Nasal cavity respiratory epithelium epithelial cell of viscerocranial mucosa (primary cell): ENCODE measurements at places on chromosomes 7 and 10. TPM values are rescaled to one million over a fixed set of nuclear protein-coding genes. Genes with fewer than 3 reads are reported as not detected.

SYT15B gene
- not detected in 2 replicates for total RNA-seq

THNSL1 gene
- 9.2 and 10.3 TPM in 2 replicates for total RNA-seq

PLAC9 gene
- not detected in 2 replicates for total RNA-seq

MORN4 gene
- total RNA-seq: 10.0 and 11.3 TPM in 2 replicates

INSYN2A gene
- total RNA-seq: under 0.01 and 0.07 TPM in 2 replicates

CNTNAP2 gene
- total RNA-seq: 2.1 and 21.0 TPM in 2 replicates

SLC26A3 gene
- total RNA-seq: 0.14 TPM in 1 of 2 replicates, not detected in the other

CDHR1 gene
- 0.68 and 2.8 TPM in 2 replicates for total RNA-seq

MMP21 gene
- not detected in 2 replicates for total RNA-seq

GPR85 gene
- 0.34 and 3.6 TPM in 2 replicates for total RNA-seq

TFAM gene
- 36.6 and 44.1 TPM in 2 replicates for total RNA-seq

LRRC4 gene
- total RNA-seq: 0.34 and 1.4 TPM in 2 replicates

NACAD gene
- 0.34 and 0.43 TPM in 2 replicates for total RNA-seq

SORBS1 gene
- 0.34 and 0.78 TPM in 2 replicates for total RNA-seq

TMEM225B gene
- 0.43 and 1.4 TPM in 2 replicates for total RNA-seq

ACHE gene
- total RNA-seq: under 0.01 and 0.28 TPM in 2 replicates

TRPV6 gene
- 0.14 TPM in 1 of 2 replicates, not detected in the other for total RNA-seq

STOX1 gene
- total RNA-seq: under 0.01 and 0.07 TPM in 2 replicates

DIP2C gene
- 0.68 and 4.8 TPM in 2 replicates for total RNA-seq

OPN4 gene
- total RNA-seq: not detected in 2 replicates

PRLHR gene
- total RNA-seq: not detected in 2 replicates

CALHM3 gene
- total RNA-seq: not detected in 2 replicates

FGL2 gene
- 0.34 TPM in 1 of 2 replicates, not detected in the other for total RNA-seq

ZNF239 gene
- 2.7 and 4.2 TPM in 2 replicates for total RNA-seq

MSMB gene
- 0.34 and 21.0 TPM in 2 replicates for total RNA-seq

CALCR gene
- total RNA-seq: not detected in 2 replicates

TMEM184A gene
- 8.5 and 22.2 TPM in 2 replicates for total RNA-seq

DGKI gene
- total RNA-seq: under 0.01 and 1.1 TPM in 2 replicates

LRRC18 gene
- not detected in 2 replicates for total RNA-seq

ACBD7 gene
- under 0.01 and 0.07 TPM in 2 replicates for total RNA-seq

NUDT5 gene
- 59.1 and 66.8 TPM in 2 replicates for total RNA-seq

PNLIPRP3 gene
- 29.0 and 171 TPM in 2 replicates for total RNA-seq

PRKCQ gene
- total RNA-seq: 4.1 and 4.8 TPM in 2 replicates

JAZF1 gene
- 0.34 and 3.1 TPM in 2 replicates for total RNA-seq

TRIM56 gene
- total RNA-seq: 5.1 and 20.1 TPM in 2 replicates

FAM53B gene
- 26.0 and 59.4 TPM in 2 replicates for total RNA-seq

LGI1 gene
- total RNA-seq: not detected in 2 replicates

HELLS gene
- 3.4 and 4.0 TPM in 2 replicates for total RNA-seq

ANXA8L1 gene
- 35.2 and 362 TPM in 2 replicates for total RNA-seq

PPP1R9A gene
- total RNA-seq: 0.34 and 2.1 TPM in 2 replicates

FEZF1 gene
- under 0.01 TPM in 1 of 2 replicates, not detected in the other for total RNA-seq

GDF2 gene
- total RNA-seq: not detected in 2 replicates

ATXN7L1 gene
- total RNA-seq: 1.4 and 5.7 TPM in 2 replicates
